ENCODE measurements at places on chromosomes 1 and 21.

DNA sequence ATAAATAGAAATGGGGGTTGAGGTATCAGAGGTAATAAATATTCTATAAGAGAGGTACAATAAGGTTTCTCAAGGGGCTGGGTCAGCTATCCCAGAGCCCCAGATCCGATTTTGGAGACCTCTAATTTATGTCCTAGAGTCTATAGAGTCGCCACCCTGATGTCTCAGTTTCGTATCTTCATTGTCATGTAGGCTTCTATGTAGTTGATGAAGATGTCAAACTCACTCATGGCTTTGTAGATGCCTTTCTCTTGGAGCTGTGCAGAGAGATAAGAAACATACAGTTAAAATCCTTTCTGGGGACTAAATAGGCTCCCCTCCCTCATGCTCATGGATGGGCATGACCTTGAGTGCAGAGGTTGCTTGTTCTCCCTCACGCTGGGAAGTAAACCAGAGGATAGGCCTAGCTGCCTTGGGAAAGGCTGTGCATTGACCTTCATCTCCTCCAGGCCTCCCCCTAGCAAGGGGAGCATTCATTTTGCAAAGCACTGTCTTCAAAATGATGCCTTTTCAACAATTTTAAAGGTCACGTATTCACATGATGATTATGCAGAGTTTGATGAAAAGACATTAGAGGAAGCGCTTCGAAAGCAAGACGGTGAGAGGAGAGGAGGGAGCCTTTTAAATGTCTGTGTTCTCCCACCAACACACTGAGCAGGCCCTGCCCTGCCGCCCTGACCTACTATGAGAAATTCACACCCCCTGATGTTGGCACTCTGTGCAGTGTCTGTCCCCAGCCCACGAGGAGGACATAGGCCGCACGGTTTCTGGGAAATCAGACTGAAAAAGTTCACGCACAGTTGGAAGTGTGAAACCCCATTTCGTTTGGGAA is 1.9 kb upstream of the IL19 start:
- DNase-seq: no peak

DNA sequence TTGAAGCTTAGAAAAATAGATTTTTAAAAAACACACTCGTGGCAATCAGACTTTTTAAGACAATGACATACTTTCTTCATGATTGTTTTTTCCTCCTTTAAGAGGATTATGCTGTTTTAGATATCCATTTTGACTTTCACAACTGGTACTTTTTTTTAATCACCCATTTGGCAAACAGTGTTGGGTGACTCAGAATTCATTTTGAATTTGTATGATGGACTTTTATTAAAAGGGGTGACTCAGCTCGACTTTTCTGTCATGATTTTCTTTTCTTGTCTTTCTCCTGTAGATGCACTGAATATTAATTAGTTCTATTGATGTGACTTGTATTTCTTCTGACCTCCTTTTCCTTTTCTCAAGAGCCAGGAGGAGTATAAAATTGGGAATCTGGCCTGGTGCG is 44.7 kb downstream of the FMN2 start:
- peak; percentile 23 for DNase-seq

- no peak for DNase-seq
These were observed 292.1 kb downstream of the TM2D1 start for GRCh38 chr1:61432616-61433388.

GRCh38 chr21:41903559-41904351 is 24.6 kb upstream of the PRDM15 start:
- no peak for DNase-seq

- peak; percentile 33 for DNase-seq
These were observed 34.0 kb upstream of the SLC45A3 start for GRCh38 chr1:205714190-205714905.

DNA sequence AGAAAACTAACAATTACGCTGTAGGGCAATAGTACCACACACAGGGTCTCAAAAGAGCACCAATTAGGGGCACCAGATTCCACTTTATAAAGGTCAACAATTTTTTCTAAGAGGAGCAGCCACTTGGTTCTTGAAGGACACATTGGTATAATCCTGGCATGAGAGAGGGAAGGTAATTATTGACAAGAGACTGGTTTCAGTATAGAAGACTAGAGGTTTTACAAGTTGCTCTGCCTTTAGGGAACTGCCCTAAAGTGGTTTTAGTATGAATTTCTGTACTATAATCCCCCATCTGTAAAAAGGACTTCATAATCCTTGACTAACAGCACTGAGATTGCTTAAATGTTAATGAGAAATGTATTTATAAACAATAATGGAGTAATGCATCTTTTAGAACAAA is 648.5 kb upstream of the PTBP2 start:
- DNase-seq: no peak

GRCh38 chr1:109637446-109637845 is 17.8 kb downstream of the AMPD2 start:
- DNase-seq: no peak

- DNase-seq: no peak
These were observed 451 bp downstream of the ADAMTSL4 start for GRCh38 chr1:150549496-150550221.

GRCh38 chr21:35753308-35753707 is 307.0 kb downstream of the SETD4 start:
- DNase-seq: no peak

- no peak for DNase-seq
These were observed 107.4 kb upstream of the BARHL2 start for GRCh38 chr1:90824551-90824950.

GRCh38 chr1:240086726-240087125 is 5.0 kb upstream of the FMN2 start:
- DNase-seq: peak; percentile 68

DNA sequence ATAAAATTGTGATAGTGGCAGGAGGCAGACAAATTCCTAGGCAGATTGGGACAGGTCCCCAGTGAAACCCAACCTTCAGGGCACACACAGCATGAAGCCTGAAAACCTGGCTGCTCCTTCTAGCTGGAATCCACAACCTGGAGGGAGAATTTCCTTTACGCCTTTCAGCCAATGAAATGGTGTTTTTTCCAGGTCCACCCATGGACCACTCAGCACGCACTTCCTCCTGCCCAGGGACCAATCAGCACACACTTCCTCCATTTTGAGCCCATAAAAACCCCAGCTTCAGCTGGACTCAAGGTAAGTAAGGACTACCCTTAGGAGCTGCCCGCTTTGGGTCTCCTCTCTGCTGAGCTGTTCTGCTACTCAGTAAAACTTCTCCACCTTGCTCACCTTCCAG is 120.1 kb downstream of the AKT3 start:
- no peak for DNase-seq

DNA sequence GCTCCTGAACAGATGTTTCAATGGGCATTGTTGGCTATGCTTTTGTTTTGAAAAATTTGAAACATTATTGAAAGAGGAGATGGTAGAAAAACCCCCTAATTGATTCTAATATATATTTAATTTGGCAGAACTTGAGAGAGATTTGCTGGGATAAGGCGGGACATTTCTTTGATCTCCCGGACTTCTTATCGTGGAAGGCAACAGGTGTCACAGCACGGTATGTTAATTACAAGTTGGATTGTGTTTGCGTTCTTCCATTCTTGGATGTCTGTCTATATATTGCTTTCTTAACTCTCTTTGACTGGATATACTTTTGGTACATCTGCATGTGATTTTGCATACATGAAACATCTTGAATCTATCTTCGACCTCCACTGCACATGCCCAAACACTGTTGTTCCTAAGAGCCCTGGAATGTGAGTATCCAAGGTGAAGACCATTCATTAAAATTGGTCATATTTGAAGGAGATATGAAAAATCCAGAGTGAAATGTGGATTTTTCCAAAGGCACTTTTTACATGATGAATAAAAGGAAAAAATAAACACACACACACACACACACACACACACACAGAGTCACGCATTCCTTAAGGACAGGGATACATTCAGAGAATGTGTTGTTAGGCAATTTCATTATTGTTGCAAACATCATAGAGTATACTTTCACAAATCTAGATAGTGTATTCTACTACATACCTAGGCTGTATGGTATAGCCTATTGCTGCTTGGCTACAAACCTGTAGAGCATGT is 81.9 kb downstream of the FGGY start:
- DNase-seq: peak; percentile 58

DNA sequence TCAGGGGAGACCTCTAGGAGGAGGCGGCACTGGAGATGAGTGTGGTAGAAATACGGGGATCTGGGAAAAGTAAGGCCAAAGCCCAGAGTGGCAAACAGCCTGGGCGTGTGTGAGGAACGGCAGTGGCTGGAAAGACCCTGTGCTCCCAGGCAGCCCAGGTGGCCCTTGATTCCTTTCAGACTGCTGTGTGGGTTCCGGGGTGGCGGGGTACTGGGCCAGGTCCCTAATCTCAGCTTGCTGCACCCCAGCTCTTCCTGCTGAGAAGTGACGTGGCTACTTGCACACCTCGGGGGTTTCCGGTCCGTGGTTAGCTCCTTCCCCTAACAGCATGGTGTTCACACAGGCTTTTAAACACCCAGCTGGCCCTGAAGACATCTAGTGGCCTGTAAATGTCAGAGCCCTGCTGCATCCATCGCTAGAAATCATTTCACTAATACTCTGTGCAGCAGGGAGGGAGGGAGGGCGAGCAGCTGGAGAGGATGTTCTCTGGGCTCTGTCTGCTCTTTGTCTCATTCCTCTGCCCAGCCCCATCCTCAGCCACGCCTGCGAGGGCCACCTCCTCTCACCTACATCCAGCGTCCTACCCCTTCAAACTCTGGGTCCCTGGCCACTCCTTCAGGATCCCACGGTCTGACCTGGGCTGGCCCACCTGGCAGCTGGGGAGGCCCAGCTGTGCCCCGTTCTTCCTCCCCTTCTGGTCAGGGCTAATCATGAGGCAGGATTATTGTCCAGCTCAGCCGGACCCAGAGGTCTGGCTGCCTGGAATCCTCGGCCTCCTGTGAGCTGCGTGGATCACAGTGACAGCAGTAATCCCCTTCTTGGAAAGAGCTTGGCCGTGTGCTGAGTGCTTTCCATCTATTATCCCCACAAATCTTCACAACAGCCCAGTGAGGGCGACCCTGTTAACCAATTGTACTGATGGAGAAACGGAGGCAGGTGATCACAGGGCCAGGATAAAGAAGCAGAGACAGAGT is 7.2 kb downstream of the ZDHHC18 start:
- DNase-seq: no peak

DNA sequence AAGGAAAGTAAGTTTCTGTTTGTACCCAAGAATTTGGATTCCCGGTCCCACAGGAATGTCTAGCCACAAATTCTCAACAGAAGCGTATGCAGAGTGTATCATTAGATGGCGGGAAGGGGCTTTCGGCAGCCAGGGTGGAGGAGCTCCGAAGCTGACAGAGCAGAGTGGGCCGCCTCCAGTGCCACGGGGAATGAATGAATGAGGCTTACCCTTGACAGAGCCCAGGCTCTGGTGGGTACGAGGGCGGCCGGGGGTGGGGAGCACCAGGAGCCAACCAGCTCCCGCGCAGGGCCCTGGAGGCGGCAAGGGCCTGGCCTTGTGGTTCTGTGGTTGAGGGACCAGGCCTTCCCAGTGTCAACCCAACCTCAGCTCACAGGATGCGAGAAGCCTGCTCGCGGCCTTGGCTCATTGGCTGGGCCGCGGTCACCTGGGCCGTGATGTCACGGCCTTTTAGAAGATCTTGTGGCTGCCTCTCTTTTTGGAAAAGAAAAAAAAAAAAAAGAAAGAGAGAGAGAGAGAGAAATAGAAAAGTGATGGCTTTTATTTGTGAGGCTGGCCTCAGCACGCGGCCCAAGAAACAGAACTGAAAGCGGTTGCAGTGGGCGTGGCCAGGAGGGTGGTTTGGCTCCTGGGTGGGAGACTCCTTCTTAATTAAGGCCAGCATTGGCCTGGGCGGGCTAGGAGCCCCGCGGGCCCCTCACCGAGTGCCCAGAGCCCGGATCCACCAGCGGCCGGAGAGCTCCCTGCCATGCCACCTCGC is 34.9 kb upstream of the RUNX3 start:
- DNase-seq: peak; percentile 50

GRCh38 chr1:59314776-59315528 is 18.1 kb downstream of the FGGY start:
- DNase-seq: no peak

GRCh38 chr1:11362547-11363021 is 89.6 kb downstream of the UBIAD1 start:
- no peak for DNase-seq

- DNase-seq: no peak
These were observed 1003.0 kb downstream of the TTLL7 start for GRCh38 chr1:82995951-82996350.
